ENCODE measurements at places on chromosomes 4 and X.

DNA sequence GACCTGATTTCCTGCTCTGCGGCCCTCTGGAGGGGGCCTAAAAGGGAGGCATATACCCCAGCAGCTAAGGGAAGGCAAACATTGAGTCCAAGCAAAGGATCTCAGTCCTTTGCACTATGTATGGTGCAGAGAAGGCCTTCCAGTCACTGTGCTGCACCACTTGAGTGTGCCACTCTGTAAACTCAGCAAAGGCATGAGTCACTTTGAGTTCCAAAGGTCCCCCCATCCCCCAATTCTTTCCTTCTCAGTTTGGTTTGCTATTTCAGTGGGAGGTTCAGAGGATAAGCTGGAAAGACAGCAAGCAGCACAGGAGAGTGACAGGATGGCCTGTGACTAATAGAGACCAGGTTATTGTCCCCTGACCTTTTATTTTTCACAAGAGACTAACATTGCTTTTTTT is 131.3 kb downstream of the FHDC1 start:
- DNase-seq: no peak

GRCh38 chrX:150234126-150234525 is 129.0 kb upstream of the MAMLD1 start:
- no peak for DNase-seq

- DNase-seq: no peak
Measured at GRCh38 chr4:153013202-153013977, 77.3 kb downstream of the FHDC1 start.

DNA sequence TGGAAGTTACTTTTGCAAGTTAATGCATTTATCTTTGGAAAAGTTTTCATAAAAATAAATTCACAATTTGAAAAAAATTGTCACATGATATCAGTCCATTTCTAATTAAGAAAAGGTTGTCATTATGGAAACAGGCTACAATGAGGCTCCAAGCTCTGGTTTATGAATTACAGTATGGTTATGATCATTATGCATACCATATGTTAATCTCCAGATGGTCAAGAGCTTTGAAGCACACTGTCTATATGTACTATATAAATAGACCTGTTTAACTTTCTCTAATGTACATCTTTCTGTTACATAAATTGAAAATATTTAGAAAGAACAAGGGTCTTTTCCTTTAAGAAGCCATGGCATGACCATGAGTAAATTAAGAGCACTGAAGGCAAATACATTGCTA is 2338.8 kb downstream of the PCDH7 start:
- no peak for DNase-seq

DNA sequence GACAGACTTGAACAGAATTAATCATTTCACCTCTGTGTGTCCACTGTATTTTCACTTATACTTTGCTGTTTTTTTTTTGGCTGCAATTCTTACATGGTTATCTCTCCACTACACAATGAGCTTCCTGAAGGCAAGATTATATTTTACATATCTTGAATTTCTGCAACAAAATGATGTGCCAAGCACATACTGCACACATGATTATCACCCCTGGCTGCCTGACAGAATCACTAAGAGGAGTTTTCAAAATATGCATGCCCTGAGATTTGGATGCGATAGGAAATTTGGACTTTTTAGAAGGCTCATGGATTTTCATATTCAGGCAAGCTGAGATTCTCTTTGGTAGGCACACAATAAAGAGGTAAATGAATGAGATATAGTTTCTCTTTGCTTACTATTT is 1162.1 kb upstream of the IGFBP7 start:
- DNase-seq: no peak
